ENCODE measurements at places on chromosomes 11 and 22.

GRCh38 chr11:74025467-74026166, 16.7 kb upstream of the UCP3 start:
- peak; percentile 39 for DNase-seq

GRCh38 chr11:64537876-64538275, 53.1 kb upstream of the SLC22A12 start:
- DNase-seq, result no peak

DNA sequence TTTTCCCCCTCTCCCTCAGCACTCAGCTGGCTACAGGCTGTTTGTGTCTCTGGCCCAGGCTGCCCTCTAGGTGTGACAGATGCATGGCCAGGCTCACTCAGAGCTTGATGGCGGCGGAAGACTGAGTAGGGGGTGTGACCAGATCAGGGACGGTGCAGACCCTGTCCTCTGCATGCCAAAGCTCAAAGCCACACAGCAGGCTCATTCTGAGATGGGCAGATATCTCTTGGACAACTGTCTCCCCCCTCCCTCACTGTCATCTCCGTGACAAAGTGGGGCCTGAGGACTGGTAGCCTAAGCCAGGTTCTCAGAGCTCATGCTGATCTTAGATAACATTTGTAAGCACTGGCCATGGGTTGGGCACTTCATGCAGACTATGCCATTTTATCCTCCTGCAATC, 231.3 kb downstream of the DSCAML1 start:
- DNase-seq, result no peak

DNA sequence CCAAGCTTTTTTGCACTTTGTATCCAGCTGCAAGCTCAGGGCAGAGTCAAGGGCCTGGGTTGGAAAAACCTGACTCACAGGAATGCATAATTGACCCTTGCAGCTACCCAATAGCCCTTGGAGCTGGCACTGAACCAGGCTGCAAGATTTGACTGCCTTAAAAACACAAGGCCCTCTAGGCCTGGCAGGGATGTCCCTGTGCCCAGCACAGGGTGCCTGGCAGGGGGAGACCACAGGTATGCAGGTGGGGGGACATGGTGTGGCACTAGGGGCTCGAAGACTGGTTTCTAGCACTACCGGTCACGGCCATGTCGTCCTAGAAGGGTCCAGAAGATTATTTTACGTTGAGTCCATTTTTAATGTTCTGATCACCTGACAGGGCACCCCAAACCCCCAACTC, 30.2 kb downstream of the SBF1 start:
- peak; percentile 84 for DNase-seq

GRCh38 chr11:65640483-65641296, 2.8 kb downstream of the SIPA1 start:
- no peak for DNase-seq

DNA sequence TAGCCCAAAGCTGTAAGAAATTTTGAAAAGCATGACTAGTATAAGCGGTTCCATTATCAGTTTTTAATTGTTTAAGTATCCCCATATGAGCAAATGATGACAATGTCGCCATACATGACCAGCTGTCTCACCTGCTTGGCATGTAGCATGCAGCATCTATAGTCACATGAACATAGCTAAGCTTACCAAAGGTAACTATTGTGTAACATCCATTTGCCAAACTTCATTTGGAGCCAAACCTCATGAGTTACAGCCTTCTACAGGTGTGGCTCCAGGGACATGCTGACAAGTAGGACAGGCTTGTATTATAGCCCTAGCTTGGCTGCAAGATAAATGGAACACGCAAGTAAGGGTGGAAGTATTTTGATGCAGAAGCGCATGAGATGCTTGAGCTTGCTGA, 30.4 kb downstream of the OR10A6 start:
- no peak for DNase-seq

- DNase-seq, result peak; percentile 87
Measured at GRCh38 chr22:23289851-23290724, 109.8 kb downstream of the BCR start.

- DNase-seq, result no peak
Measured at GRCh38 chr11:114282488-114282887, 13.7 kb upstream of the NNMT start.

DNA sequence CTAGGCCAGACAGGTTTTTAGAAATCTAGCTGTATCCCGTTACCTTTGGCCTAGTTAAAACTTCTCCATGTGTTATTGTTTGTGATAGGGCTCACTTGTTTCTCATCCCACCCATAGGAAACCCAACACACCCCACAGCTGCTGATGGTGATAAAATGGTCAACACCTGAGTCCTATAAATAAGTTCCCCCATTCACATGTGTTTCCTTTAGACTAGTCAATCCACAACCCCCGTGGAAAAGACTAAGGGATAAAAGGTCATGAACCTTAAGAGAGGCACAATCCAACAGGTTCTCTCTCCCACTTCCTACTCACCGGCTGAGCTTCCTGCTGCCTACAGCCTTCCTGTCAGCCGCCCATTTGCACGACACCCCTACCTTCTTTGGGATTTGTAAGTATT, 768.4 kb downstream of the JRKL start:
- no peak for DNase-seq

- peak; percentile 87 for DNase-seq
Measured at GRCh38 chr11:94740083-94741021, 27.8 kb upstream of the AMOTL1 start.

DNA sequence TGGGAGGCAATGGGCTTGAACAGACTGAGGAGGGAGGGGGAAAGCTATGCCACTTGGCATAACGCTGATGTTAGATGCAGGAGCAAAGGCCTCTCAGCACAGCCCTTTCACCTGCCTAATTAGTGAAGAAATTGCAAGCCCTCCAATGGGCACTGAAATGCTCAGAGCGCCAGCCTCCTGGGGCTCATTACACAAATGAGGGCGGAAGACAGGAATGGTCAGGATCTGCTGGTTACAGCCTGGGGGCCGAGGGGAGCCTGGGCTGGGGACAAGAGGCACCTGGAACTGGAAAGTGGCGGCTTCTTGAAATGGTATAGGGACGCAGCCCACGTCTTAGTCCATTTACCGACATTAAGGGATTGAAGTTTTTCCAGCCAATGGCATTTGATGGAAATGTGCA, 50.2 kb upstream of the PLET1 start:
- no peak for DNase-seq

- peak; percentile 8 for DNase-seq
Measured at GRCh38 chr11:46800177-46800576, 45.9 kb downstream of the CKAP5 start.
